ENCODE measurements at places on chromosomes 7 and 10.

GRCh38 chr7:69624435-69625230 is 26.4 kb downstream of the AUTS2 start:
- DNase-seq, result no peak

GRCh38 chr7:70017357-70017756 is 419.1 kb downstream of the AUTS2 start:
- DNase-seq, result no peak

DNA sequence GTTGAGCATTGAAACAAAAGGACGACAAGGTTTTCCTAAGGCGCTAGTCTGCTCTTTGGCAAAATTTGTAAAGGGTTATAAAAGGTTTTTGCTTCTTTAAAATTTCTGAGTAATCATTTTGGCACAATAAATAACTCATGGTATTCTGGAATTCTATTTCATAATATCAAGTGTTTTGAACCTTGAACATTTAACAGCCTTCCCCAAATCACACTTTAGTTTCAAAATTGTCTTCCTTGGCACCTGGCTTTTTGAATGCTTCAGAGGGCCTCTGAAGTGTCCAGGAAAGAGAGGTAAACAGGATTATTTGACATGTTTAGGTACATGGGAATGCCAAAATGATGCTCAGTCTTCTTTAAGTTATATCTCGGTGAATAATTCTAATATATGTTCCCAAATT is 220.8 kb downstream of the PHF14 start:
- DNase-seq, result no peak

DNA sequence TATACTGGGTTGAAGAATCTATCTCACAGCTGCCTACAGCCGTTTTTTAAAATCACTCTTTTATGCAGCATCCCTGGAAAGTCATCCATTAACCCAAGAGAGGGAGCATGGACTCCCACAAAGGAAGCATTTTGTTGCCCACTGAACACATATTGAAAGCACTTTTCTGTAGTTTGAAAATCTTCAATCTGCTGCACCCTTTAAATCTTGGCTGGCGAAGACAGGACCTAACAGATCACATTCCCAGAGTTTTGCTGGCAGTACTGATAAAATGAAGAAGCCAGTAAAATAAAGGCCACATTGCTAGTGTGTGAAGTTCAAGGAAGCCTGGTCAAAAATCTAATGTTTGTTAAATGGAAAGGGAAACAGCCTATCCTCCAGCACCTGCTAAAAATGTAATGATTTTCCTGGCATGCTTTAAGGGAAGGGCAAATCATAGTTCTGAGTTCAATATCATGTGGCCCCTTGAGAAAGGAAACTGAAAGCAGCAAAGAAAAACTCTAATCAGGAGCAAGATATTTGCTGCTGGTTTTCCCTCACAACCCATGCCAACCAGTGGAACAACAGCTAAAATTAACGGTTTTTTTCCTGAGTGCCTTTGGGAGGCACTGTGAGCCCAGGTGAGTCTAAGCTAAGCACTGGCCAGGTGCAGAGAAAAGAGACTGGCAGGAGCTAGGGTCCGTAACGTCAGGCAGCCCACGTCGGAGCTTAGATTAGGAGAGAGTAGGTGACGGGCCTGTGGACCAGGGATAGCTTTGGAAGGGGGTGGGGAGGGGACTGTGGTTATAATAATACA is 97.9 kb upstream of the PALS2 start:
- no peak for DNase-seq

DNA sequence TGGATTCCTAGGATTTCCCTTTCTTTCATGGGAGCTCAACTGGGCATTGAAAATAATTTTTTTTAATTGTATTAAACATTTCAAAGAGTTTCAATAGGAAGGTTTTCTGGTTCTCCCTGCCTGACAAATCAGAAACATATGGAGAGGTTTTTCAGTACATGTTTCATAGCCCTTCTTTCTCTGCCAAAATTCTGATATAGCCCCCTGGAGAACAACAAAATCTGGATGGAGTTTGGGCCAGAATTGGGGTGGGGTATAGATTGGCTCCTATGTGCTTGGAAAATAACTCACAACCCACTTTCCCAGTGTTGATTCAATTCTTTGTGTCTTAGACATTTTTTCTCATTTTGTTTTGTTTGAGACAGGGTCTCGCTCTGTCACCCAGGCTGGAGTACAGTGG is 24.6 kb upstream of the EIF4H start:
- no peak for DNase-seq

DNA sequence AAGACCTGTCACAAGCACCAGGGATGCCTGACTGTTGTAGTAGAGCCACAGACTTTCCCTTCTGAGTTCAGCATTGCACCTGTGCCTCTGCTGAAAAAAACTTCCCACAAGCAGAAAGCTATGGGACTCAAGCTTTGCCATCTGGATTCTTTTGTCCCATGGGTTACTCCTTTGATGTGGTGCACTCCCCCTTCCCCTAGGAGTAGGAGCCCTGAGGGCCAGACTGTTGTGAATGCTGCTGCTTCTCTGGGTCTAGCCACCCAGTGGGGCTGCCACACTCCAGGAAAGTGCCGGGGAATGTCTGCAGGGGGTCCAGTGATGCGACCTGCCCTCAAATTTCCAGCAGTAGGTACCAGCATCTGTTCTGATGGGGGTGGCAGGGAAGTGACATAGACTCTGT is 11.7 kb downstream of the CASP7 start:
- DNase-seq, result peak; percentile 6

DNA sequence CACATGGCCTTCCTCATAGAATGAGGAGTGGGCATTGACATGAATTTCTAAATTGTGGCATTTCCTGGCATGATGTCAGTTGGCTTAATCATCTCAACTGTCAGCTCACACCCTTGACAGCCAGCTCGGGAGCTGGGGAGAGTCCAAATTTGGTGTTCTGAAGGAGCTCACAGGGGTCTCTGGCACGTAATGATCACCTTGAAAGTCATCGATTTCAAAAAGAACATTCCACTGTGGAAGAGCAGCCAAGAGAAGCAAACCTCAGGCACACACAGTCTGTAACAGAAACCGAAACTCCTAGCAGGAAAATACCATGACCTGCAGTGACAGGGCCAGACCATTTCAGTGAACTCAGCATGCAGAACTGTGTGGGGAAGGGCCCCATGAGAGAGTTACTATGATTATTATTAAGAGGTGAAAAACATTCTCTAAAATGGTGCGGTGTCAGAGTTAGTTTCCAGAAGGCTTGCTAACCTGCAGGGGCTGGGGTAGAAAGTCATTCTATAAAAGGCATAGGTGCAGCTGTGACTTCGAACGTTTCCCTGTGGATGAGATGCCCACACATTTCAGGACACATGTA is 26.4 kb upstream of the KLF6 start:
- DNase-seq, result peak; percentile 61

GRCh38 chr10:79304479-79305087 is 42.7 kb upstream of the PPIF start:
- DNase-seq, result no peak

All from SW480 (cell line).